Activated gamma-delta T cell (primary cell): ENCODE measurements at places on chromosomes 11 and 22.
A peak's percentile ranks its signal among the peaks of the same experiment; 100 is the strongest.

DNA sequence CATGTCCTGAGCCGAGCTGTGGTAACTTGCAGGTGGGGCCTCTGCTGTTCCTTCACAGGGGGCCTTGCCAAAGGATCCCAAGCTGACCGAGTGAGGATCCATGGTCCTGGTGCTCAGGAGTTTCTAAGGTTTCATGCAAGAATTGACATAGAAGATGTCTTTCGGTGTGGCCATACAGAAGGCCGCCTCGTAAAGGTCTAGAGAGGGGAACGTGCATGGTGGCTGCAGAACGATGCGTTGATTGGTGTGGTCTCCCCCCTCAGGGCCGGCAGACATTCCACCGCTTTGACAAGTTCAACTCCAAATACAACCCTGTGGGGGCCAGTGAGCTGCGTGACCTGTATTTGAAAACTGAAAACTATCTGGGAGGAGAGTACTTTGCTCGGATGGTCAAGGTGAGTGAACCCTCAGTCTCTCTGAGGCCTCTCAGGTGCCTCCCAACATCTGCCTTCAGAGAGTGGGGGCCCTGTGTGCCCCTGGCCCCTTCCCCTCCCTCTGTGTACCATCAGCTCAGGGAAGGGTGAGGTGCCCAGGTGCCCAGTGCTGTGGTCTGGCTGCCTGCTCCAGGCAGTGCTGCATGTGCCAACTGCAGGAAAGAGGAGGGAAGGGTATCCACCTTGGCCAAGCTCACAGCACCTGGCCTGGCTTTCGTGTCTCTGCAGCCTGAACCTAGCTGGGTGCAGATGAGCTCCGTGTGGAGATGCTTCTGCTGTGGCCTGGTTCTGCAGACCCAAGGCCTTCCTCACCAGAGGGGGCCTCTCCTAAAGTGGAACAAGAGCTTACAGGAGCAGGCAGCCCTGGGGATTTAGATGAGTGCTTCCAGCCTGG lies 39.8 kb downstream of the AMPD3 start:
- DNase-seq: no peak

- DNase-seq: no peak
These were observed 288.7 kb upstream of the CADM1 start for GRCh38 chr11:115792903-115793302.

- DNase-seq: no peak
These were observed 12.5 kb downstream of the PRR5L start for GRCh38 chr11:36308577-36308976.

- no peak for DNase-seq
These were observed 3.1 kb upstream of the SLC35C1 start for GRCh38 chr11:45801723-45802315.

DNA sequence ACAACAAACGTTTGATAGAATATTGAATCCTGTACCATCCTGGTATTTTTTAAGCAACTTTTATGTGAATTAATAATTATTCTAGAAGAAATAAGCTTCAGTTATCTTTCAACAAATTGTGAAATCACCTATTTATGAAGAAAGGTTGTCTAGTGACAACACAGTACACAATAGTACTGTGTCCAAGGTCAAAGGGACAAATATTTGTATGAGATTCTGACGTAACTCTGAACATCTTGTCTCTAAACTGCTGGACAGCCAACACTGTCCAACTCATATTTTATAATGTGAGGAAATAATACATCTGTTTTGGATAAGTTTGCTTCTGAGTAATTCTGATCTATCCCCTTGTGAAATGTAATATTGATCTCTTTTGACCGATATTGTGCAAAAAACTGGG lies 18.9 kb downstream of the CASP5 start:
- no peak for DNase-seq

DNA sequence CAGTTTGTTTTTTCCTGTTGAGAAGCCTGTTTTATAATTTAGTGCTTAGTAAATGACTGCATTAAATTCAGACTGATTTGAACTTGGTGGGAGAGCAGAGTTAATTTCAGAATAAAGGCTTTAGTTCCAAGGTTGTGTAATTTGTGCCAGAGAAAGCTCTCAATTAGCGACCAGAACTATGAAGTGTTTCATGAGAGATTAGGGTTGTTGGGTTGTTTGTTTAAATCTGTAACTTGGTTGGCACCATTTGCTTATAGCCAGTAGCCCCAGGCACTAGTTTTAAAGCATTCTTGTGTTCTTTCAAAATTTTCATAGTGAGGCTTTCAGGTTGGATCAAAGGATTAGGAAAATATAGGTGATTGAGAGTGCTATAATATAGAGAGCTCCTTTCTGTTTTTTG lies 25.5 kb downstream of the UVRAG start:
- no peak for DNase-seq

- no peak for DNase-seq
These were observed 92.6 kb downstream of the DEPDC5 start for GRCh38 chr22:31846161-31847115.

DNA sequence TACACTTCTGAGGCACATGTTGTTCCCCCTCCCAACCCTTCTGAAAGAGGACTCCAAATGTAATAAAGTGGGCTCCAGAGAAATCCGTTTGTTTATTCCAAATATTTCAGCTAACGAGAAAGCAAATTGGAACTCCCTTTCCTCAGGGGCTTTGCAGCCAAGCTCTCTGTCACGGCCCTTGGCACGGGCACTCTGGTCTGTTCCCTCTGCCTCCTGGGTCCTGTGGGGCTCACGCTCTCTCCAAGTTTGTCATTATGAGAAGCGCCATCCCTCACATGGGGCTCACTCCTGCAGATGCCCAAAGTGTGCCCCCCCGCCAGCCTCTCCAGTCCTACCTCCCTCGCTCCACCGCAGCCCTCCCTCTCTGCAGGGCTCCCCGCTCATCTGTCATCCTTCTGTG lies 125.4 kb upstream of the POU2AF2 start:
- no peak for DNase-seq

DNA sequence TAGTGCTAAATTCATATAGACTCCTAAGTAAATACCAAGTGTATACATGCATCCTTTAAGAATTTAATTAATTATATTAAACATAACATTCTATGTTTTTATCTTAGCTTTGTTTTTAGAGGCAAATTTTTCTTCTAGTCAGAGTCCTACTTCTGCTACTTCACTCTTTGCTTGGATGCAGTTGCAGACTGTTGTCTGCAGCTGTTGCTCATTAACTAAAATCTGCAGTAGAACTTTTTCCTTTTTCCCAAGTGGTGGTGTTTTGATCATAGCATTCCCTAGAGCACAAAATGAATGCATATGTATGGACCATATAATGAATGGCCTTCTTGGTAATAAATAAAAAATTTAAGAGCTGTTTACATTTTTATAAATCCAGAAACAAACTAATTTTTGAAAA lies 198.3 kb downstream of the CASP12 start:
- DNase-seq: no peak

- DNase-seq: no peak
These were observed 4.5 kb downstream of the NEAT1 start for GRCh38 chr11:65426839-65427690.

DNA sequence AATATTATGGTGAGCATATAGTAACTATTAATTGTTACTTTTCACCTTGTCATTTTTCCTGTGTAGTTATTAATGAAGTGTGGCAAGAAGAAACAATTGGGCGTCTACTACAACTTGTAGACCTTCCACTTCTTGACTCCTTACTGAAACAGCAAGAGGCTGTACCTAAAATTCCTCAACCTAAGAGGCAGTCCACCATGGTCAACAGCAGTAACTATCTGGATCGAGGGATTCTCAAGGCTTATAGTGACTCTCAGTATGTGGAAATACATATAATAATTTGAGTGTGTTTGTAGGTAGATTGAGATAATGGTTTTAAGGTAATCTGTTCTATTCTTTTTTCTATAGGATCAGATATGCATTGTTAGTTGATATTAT lies 10.8 kb upstream of the TCP11L1 start:
- DNase-seq: no peak

GRCh38 chr22:37244114-37244921 lies at the start of gene RAC2:
TSS of gene RAC2 (minus strand) at chr22:37244269. CDS start at chr22:37244148, 121 bp downstream.
- peak; percentile 70 for DNase-seq

- no peak for DNase-seq
These were observed 46.5 kb downstream of the AHNAK start for GRCh38 chr11:62499944-62500649.

DNA sequence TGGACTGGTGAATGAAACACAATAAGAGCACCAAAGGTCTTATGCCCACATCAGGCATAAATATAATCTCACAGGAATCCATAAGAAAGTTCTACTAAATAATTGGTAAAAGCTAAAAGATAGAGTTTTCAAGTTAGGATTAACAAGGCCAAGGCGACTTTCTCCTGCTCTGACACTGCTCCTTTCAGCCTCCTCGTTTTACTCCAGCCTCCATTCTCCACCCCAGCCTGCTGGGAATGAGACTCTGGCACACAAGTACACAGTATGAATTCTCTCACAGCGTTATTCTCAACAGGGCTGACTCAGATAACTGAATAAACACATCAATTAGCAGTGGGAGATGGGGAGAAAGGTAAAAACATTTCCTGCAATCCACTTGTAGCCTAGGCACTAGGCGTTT lies 94.9 kb downstream of the APOL5 start:
- no peak for DNase-seq
